ENCODE measurements at places on chromosomes 7 and 10.

DNA sequence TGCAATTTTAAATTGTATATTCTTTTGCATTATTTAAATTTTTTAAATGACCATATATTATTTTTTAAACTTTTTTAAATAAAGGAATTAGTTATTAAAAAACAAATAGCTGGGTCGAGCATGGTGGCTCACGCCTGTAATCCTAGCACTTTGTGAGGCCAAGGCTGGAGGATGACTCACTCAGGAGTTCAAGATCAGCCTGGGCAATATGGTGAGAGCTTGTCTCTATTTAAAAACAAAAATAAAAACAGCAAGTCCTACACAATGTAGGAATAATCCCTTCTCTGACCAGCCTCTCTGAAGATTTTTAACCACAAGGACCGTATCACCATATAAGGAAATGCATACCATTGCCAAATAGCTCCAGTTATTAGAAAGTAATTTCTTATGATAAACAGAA, 19.6 kb downstream of the NOC3L start:
- no peak for DNase-seq

- DNase-seq, result no peak
Measured at GRCh38 chr7:69042138-69042537, 556.1 kb upstream of the AUTS2 start.

- no peak for DNase-seq
Measured at GRCh38 chr10:118401708-118402193, 59.6 kb upstream of the FAM204A start.

DNA sequence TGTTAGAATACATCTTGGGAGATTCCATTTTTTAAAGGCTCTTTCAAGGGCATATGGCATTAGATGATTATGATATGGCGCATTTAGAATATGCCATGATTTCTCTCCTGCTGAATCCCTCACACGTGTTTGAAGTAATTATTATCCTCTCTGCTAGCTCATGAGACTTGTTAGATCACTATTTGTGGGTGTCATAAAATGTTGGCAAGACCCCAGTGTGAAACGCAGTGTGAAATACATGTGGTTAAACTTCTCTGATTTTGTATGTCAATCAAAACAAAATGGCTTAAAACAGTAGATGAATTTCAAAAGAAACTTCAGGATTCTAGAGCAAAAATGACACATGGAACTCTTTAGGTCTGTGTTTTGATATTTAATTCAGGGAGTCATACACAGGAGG, 560.8 kb downstream of the AUTS2 start:
- DNase-seq, result no peak

DNA sequence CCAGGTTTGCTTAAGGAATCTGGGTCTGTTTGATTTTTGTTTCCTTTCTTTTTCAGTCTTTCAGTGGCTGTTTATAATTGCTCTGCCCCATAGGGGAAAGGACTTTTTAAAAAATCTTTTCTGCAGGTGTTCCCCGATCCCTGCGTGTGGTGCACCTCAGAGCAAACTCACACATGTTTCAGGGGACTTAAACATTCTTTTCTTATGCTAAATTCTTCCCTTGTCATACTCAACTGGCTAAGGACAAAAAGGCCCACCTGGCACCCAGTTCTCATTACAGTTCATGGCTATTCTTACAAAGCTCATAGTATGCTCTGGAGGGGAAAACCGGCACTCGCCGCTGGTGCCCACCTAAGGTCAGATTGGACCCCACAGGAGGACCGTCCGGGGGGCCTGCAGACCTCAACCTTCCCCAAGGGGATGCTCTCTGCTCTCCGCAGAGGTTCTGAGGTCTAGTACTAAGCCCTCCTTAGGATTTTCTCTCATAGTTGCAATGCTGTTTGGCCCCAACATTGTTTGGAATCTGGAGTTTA, 220.3 kb downstream of the HGF start:
- no peak for DNase-seq

Measured in tongue (tissue), 3 donors.